ENCODE measurements at places on chromosomes 5 and 9. TPM values are rescaled to one million over a fixed set of nuclear protein-coding genes. Genes with fewer than 3 reads are reported as not detected.
A peak's percentile ranks its signal among the peaks of the same experiment; 100 is the strongest.

The AIF1L gene
- total RNA-seq: 16.7 TPM

The PCDHA1 gene
- total RNA-seq: 0.69 TPM

The NME5 gene
- 0.71 TPM for total RNA-seq

The MCC gene
- total RNA-seq: 46.1 TPM

The SLC34A1 gene
- not detected for total RNA-seq

The MARCHF11 gene
- total RNA-seq: 1.5 TPM

The MELK gene
- total RNA-seq: 7.2 TPM

The CRHBP gene
- total RNA-seq: not detected

The PRR7 gene
- 4.1 TPM for total RNA-seq

The AQP3 gene
- total RNA-seq: 2.9 TPM

The SPATA31E1 gene
- 0.71 TPM for total RNA-seq

GRCh38 chr5:95331358-95331757 lies 46.5 kb upstream of the MCTP1 start:
- no peak for DNase-seq

- DNase-seq: no peak
Observed at GRCh38 chr9:31103836-31104235, 1280.6 kb upstream of the ACO1 start.

GRCh38 chr9:106602344-106602743 lies 260.6 kb upstream of the ZNF462 start:
- DNase-seq: no peak

DNA sequence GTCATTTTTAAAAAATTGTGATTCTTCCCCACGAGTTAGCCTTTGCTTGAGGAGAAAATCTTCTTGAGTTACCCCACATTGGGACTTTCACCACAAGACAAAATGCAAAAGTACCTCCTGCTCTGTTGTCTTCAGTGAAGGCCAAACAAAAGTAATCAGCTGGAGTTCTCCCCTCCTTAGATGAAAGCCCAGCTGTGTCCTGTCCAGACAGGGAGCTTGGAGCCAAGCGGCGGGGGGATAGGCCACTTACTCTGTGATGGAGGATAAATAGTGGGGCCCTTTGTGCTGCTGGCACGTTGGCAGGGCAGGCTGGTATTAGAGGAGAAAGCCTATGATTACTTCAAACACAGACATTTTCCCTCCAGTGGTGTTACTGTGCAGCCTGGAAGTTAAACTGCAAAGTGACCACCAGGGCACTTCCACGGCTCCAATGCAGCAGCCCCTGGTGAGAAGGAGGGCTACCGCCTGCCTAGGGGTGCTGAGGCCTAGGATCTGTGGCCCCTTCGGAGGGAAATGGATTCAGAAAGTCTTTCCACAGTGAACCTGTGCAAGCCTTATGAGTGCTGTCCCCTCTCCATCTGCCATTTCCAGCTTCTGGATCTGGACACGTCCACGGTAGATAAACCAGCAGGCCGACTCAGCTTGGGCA lies 155.0 kb downstream of the TMEM167A start:
- DNase-seq: no peak

GRCh38 chr5:177434942-177435738 lies 8.7 kb downstream of the GRK6 start:
- no peak for DNase-seq

DNA sequence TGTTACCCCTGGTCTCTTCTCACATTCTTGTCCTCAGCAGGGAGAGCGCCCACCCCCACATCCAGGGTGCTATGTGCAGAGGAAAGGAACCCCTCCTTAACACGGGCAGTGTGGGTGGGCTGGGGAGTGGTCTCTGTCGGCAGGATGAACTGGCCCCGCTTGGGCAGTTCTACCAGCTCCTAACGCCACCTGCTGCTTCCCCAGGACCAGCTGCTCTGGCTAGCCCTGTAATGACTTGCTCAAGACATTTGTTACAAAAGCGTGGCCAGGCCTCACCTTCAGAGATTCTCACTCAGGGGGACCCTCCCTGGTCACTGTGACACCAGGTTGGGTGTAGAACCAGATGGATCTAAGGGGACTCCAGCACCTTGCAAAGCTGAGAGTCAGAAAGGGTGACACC lies 82.4 kb downstream of the HMCN2 start:
- no peak for DNase-seq

- peak; percentile 3 for DNase-seq
Observed at GRCh38 chr9:127193483-127193882, 71.0 kb upstream of the ANGPTL2 start.

GRCh38 chr5:97877588-97877987 lies 694.5 kb upstream of the RIOK2 start:
- no peak for DNase-seq

GRCh38 chr9:108743901-108744371 lies 111.8 kb downstream of the ACTL7B start:
- peak; percentile 68 for DNase-seq

GRCh38 chr9:27379311-27380251 lies 82.6 kb upstream of the EQTN start:
- no peak for DNase-seq

DNA sequence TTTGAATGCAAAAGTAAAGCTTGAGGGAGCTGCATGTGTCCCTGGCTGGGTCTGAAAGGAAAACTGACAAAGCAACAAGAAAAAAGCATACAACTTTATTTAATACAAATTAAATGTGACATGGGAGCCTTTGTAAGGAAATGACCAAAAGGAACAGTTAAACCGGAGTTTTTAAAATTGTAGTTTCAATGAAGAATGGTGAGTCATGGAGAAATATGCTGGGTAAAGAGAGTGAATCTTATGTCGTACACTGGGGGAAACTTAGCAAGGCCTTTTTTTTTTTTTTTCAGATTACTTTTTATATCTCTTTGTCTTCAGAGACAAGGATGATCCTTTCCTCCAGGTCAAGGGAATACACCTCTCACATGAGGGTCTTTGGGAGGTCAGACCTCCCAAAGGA lies 50.1 kb upstream of the FBXL17 start:
- DNase-seq: no peak

DNA sequence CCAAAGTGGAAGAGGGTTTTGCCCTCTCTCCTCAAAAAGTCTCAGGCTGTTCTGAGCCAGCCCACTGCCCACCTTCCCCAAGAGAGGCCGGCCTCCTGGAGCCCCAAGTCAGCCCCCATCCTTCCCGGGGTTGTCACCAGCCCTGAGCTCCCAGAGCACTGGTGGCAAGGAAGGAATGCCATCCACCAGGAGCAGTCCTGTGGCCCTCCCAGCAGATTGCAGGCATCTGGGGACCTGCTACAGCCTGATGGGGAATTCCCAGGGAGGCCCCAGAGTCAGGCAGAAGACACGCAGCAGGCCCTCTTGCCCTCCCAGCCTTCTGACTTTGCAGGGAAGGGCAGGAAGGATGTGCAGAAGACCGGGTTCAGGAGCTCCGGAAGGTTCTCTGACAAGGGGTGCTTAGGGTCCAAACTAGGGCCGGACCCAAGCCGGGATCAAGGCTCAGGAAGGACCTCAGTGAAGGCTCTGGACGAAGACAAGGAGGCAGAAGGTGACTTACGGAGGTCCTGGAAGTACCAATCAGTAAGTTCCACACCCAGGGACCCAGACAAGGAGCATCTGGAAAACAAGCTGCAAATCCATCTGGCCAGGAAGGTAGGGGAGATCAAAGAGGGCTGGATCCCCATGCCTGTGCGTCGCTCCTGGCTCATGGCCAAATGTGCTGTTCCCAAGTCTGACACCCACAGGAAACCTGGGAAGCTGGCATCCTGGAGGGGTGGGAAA lies 3.7 kb downstream of the SPATA31E1 start:
- DNase-seq: no peak

DNA sequence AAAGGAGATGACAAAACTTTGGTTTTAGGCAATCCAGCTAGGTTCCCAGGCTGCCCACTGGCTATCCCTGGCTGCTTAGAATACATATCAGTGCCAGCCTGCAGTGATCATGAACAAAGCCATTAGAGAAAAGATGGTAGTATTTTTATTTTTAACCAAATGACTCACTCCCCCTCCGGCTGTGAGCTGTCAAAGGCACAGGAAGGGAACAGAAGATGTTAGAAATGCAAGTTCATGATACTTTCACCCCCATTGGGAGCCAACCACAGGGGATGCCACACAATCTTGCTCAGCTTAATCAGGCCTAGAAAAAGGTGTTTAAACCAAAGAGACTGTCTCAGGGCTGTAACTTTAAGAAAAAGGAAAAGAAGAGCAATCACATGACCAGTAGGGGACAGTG lies 70.3 kb upstream of the ASTN2 start:
- no peak for DNase-seq

- peak; percentile 83 for DNase-seq
Observed at GRCh38 chr9:87148331-87149104, 201.2 kb upstream of the GAS1 start.

- no peak for DNase-seq
Observed at GRCh38 chr5:157541447-157542118, 34.0 kb downstream of the ADAM19 start.

GRCh38 chr5:52582313-52582712 lies 205.4 kb upstream of the ITGA1 start:
- DNase-seq: no peak

DNA sequence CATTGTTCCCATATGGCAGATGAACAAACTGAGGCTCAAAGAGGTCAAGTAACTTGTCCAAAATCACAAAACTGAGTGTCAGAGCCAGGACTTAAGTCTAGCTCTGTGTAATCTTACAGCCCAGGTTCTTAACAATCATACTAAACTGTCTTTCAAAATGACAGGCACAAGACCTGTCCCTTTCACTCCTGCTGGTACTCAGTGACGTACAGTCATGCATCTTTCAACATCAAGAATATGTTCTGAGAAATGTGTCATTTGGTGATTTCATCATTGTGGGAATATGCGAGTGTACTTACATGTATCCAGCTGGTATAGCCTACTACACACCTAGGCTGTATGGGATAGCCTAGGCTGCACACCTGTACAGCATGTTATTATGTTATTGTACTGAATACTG lies 646.8 kb upstream of the WWC1 start:
- DNase-seq: no peak

GRCh38 chr5:166795756-166796155 lies 1495.7 kb upstream of the WWC1 start:
- DNase-seq: no peak

DNA sequence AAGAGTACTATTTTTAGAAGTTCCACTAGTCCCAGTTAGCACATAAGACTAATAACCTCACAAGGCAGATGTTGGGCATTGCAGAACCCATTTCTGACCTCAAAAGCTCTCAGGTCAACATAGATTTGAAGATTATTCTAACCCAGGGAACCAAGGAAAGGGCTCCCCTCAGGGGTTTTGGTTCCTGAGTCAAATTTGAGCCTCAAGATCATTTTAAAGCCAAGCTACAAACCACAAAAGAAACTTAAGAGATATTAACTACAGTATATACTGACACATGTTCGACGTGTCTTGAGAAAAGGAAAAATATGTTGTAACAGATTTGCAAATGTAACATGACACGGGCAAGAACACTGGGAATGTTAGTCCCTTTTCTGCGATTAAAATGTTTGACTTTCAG lies 88.6 kb downstream of the GNAQ start:
- no peak for DNase-seq

- DNase-seq: no peak
Observed at GRCh38 chr5:40080191-40080590, 599.5 kb upstream of the PTGER4 start.

DNA sequence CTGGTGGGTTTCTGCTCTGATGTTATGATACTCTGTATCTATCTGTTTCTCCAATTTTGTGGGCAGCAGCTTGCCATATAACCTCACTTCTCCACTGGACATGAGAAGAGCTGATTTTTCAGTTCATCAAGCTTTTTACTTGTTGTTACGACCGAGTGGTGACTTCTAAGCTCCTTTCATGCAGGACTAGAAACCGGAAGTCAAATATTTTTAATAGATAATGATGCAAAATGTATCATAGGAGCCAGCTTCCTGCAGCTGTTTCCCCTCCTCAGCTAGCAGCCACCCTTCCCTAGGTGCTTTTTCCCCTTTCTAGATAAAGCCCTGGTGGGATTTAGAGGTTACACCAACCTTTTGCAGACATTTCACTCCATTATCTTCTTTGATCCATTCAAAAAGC lies 17.0 kb upstream of the ADAM19 start:
- no peak for DNase-seq

DNA sequence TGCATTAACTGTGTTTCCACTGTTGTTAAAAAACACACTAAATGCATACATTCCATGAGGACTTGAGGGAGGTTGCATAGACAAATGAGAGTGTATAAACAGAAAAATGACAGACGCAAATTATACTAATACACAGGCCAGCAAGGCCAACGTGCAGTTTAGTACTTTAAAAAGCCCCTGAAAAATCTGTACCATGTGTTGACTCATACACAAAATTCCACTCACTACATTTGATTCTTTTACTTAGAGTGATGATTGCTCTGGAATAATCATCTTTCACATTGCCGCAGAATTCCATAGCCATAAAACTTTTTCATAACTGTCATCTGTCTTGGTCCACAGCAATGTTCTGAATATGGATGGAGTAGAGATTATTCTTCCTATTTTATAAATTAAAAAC lies 215.7 kb downstream of the FAM114A2 start:
- DNase-seq: no peak

GRCh38 chr9:89592963-89593726 lies 11.7 kb upstream of the GADD45G start:
- DNase-seq: peak; percentile 45

DNA sequence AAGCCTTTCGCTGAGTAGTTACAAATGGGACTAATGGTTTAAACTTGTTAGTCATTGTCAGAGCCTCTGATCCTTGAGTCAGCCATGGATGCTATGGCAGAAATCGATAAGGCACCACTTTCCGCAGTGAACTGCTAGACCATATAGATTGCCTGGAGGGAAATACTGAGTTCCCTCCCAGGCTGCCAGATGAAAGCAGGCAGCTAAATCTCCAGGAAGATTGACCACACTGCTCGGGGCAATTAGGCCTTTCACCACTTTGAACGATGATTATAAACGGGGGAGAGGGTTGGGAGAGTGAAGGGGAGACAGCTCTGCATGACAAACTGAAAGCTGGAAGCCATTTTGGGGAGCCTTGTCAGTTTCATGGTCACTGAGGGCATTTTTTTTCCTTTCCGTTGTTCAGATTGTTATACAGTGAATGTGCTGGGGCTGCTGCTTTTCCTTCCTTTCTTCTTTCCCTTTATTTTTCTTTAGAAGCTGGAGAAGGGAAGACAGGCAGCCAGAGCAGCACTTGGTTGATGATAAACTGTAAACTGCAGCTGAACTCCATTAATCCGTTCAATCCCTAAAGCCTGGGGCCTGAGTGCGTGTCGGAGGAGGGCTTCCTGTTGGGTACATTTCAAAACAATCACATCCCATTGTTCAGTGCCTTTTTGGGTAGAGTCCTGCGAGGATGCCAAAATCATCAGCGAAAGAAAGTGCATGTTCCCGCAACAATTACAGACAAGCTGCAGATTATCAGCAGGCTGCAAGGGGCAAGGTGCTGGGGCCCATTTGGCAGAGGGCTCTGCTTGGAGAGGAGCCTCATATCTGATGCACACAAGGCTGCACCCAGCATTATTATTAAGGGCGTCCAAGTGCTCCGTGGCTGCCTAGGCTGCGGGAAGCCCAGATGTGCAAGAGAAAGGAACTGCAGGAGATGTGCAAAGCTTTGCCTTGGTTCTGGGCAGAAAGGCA lies 308.4 kb downstream of the PSAT1 start:
- no peak for DNase-seq

GRCh38 chr9:127971357-127972235 lies 9.2 kb downstream of the EEIG1 start:
- DNase-seq: no peak

Measured in glutamatergic neuron (in vitro differentiated cells).